ENCODE measurements at places on chromosomes 13 and 19.
A peak's percentile ranks its signal among the peaks of the same experiment; 100 is the strongest.

GRCh38 chr19:37227996-37228395, 10.0 kb downstream of the ZNF383 start:
- DNase-seq, result no peak

DNA sequence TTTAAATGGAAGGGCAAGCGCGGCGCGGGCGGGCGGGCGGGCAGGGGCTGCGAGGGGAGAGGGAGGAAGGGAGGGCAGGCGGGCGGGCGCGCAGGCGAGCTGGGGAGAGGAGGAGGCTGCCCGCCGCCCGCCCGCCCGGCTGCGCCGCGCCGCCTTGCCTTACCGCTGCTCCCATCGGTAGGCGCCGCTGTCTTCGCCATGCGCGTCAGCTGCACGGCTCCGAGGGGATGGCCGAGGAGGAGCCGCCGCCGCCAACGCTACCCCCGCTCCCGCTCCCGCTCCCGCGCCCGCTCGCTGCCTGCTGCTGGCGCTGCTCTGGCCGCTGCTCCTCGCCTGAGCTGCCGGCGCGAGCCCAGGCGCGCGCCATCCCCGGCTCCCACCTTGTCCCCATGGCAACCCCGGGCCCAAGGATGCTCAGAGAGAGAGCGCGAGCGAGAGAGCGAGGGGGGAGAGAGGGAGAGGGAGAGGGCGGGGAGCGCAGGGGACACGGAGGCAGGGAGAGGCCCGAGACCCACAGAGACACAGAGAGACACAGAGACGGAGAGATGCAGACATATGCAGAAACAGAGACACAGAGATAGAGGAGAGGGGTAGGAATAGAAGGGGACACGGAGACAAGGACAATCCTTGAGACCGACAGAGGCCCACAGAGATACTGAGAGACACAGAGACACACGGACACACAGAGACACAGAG, 40.3 kb downstream of the DEDD2 start:
- DNase-seq, result peak; percentile 92

- DNase-seq, result peak; percentile 90
These were observed at the start of gene SHISA2 for GRCh38 chr13:26051657-26052311. SHISA2 (minus strand) TSS chr13:26052016; CDS start chr13:26050975, 1,041 bp downstream.

DNA sequence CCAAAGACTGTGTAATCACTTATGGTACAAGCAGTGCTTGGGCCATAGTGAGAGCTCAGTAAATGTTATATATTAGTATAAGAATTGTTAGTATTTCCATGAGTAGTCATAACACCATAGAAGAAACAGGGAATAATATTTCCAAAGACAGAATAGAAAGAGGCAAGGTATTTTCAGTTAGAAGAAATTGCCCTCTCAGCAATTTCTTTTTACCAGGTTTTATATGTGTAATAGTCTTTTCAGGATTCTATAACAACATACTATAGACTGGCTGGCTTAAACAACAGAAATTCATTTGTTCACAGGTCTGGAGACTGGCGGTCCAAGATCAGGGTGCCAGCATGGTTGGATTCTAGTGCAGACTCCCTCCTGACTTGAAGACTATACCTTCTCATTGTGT, 485.7 kb downstream of the FOXO1 start:
- no peak for DNase-seq

- DNase-seq, result no peak
These were observed 15.4 kb downstream of the CEBPA start for GRCh38 chr19:33286899-33287298.

- DNase-seq, result no peak
These were observed 142.3 kb upstream of the ARGLU1 start for GRCh38 chr13:106710266-106710665.

GRCh38 chr13:86710896-86711295, 911.7 kb upstream of the SLITRK6 start:
- no peak for DNase-seq

All from AG20443 (cell line).